Body of pancreas (tissue), 4 donors: ENCODE measurements at places on chromosomes 7 and 10. TPM values are rescaled to one million over a fixed set of nuclear protein-coding genes. Genes with fewer than 3 reads are reported as not detected.
A peak's percentile ranks its signal among the peaks of the same experiment; 100 is the strongest.

Gene CNTNAP2
- total RNA-seq: not detected

Gene ZNF485
- total RNA-seq: 9.6 TPM

Gene KNDC1
- 3.3 TPM for total RNA-seq

GRCh38 chr10:4004144-4004543 lies 219.1 kb upstream of the KLF6 start:
- no peak overlapping the region for H3K4me3 ChIP-seq
- H3K36me3 ChIP-seq: no peaks in the 10 kb centered on the region
- H3K27me3 ChIP-seq: no peaks in the 10 kb centered on the region
- H3K4me1 ChIP-seq: no peaks in the 10 kb centered on the region
- H3K27ac ChIP-seq: no peak overlapping the region

DNA sequence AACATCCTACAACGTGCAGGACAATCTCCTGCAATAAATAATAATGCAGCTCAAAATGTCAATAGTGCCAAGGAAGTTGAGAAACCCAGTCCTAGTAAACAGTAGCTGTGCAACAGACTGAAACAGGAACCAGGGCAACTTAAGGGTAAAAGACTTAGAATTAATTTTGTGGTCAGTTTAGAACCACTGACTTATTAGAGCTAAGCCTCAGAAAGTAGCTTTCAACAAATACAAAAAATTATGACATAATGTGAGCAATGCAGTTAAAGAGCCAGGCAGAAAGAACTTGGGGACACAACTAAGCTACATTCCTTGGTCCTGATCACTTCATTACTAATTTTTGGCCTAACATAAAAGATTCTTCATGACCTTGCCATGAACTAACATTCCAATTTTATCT lies 195.4 kb downstream of the MACC1 start:
- H3K36me3 ChIP-seq: no peaks in the 10 kb centered on the region
- H3K27ac ChIP-seq: no peak overlapping the region
- DNase-seq: no peak
- no peaks in the 10 kb centered on the region for H3K27me3 ChIP-seq
- no peaks in the 10 kb centered on the region for H3K4me1 ChIP-seq

- H3K27me3 ChIP-seq: no peaks in the 10 kb centered on the region
- peaks cover 32% of the 10 kb centered on the region for H3K4me1 ChIP-seq
- H3K36me3 ChIP-seq: no peaks in the 10 kb centered on the region
- no peak overlapping the region for H3K4me3 ChIP-seq
- peak; percentile 66 for DNase-seq
Measured at GRCh38 chr10:124717911-124718741, 26.1 kb downstream of the FAM53B start.

- no peaks in the 10 kb centered on the region for H3K4me1 ChIP-seq
- no peaks in the 10 kb centered on the region for H3K36me3 ChIP-seq
- no peak overlapping the region for H3K4me3 ChIP-seq
- DNase-seq: no peak
Measured at GRCh38 chr7:51451751-51452476, 135.3 kb upstream of the COBL start.

- H3K27ac ChIP-seq: no peak overlapping the region
- DNase-seq: no peak
- H3K4me3 ChIP-seq: no peak overlapping the region
Measured at GRCh38 chr7:111006040-111006439, 84.9 kb upstream of the LRRN3 start.

- DNase-seq: no peak
- H3K36me3 ChIP-seq: no peaks in the 10 kb centered on the region
- no peak overlapping the region for H3K4me3 ChIP-seq
- H3K27me3 ChIP-seq: no peaks in the 10 kb centered on the region
- no peak overlapping the region for H3K27ac ChIP-seq
Measured at GRCh38 chr10:46301056-46301645, 14.4 kb downstream of the ANTXRL start.

DNA sequence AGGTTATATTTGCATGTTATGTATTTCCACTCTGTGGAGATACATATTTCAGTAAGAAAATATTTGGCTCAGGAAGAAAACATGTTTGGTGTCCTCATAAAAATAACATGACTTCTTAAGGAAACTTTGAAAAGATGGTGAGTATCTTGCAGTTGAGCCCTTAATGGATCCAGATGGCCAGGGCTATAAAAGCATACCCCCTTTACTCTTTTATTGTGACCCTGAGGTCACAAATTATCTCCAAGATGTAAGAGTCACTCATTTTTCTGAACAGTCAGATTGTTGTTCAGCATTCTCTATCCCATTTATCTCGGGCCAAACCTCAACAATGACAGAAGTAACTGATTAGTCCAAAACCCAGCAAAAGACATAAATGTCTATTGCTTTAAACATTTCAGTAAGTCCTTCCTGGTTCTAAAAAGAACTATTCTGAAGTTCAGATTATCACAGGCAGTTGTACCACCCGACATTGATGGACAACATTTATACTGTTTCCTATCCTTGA lies 539.4 kb downstream of the PARD3 start:
- H3K4me1 ChIP-seq: no peaks in the 10 kb centered on the region
- H3K4me3 ChIP-seq: no peak overlapping the region
- H3K27ac ChIP-seq: no peak overlapping the region

GRCh38 chr10:5038733-5039132 lies 35.1 kb upstream of the AKR1C2 start:
- no peaks in the 10 kb centered on the region for H3K36me3 ChIP-seq
- no peak overlapping the region for H3K4me3 ChIP-seq
- no peaks in the 10 kb centered on the region for H3K27me3 ChIP-seq
- DNase-seq: no peak
- H3K27ac ChIP-seq: no peak overlapping the region
- peaks cover 24% of the 10 kb centered on the region for H3K4me1 ChIP-seq
